ENCODE measurements at places on chromosomes 12 and 14.

DNA sequence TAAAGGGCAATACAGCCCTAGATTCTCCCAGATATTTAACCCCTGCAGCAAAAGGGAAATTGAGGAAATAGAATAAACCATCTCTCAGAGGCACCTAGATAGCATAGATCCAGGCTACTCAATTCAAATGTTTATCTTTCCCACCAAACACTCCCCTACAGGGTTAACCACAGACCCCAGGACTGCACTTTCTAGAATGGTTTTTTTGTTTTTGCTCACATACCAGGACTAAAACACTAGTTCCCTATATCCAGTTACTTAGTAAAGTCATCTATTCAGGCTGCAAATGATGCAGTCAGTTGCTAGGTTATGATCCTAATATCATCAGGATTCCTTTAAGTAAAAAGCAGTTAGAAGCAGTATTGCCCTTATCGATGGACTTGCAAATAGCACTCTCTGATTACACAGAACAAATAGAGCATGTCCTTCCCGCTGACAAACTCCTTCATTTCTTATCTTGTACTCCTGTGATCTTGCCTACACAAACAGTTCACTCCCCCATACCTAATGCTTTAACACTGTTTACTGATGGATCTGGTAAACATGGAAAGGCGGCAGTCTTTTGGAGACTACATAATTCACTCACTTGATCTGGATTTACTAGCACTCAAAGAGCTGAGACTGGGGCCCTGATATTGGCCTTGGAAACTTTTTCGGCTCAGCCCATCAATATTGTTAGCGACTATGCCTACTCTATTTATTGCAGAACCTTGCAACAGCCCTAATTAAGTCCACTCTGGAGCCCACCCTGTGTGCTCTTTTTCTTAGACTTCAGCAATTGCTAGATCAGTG, 257.2 kb upstream of the DIO2 start:
- no peak for DNase-seq

DNA sequence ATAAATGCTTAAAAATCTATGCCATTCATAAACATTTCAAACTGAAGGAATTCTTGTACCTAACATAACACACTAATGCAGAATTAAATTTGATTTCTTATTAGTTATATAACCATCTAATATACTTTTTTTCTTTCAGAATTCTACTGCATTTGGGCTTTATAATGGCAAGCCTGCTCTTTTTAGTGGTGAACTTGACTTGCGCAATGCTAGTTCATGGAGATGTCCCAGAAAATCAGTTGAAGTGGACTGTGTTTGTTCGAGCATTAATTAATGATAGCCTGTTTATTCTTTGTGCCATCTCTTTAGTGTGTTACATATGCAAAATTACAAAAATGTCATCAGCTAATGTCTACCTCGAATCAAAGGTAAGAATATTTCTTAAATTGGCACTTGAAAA, 47.3 kb downstream of the GPR137C start:
- DNase-seq = no peak

DNA sequence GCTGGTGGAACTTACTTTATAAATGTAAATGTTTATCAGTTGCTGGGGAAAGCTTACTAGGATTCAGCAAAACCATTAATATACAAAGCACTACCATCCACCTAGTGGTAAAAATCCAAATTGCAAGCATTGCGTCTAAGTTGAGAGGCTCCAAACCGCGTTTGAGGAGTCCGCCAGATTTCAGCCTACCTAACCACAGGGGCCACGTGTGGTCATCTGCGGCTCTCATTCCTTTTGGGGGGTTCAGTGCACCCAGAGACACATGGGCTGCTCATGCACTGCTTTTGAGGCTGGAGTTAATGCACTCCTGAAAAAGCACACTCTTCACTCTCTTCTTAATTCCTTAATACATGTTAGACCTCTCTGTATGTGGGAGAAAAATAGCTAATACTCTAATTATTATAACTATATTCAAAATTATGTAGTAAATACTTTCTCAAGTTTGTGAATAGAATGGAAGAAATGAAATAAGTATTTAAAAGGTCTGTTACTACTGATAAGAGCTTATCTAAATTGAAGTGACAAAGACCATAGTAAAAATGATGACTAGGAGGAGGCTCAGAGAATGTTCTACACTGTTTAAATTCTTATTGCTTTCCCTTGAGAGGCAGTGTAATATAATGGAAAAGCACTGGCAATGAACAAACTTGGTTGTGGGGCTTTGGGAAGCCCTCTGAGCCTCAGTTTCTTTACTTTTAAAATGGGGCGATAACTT, 41.4 kb upstream of the MANSC4 start:
- DNase-seq = peak; percentile 72

- DNase-seq = no peak
These were observed 104.2 kb upstream of the AMN1 start for GRCh38 chr12:31832740-31833729.

DNA sequence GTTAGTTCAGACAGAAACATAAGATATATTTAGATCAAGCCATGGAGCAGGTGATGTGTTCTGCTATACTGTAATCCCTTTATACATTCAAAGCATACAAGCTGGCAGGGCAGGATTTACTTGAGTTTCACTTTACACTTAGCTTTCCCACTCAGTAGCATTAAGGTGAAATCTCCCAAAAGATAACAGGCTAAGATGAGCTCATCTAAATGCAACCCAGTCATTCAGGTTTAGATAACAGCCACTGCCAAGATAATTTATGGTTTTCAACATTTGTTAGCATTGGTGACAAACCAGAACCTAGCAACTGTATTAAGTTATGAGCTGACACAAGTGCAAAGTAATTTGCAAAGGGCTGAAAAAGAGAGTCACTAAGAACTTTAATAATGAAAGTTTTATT, 925.1 kb upstream of the ATXN7L3B start:
- no peak for DNase-seq

DNA sequence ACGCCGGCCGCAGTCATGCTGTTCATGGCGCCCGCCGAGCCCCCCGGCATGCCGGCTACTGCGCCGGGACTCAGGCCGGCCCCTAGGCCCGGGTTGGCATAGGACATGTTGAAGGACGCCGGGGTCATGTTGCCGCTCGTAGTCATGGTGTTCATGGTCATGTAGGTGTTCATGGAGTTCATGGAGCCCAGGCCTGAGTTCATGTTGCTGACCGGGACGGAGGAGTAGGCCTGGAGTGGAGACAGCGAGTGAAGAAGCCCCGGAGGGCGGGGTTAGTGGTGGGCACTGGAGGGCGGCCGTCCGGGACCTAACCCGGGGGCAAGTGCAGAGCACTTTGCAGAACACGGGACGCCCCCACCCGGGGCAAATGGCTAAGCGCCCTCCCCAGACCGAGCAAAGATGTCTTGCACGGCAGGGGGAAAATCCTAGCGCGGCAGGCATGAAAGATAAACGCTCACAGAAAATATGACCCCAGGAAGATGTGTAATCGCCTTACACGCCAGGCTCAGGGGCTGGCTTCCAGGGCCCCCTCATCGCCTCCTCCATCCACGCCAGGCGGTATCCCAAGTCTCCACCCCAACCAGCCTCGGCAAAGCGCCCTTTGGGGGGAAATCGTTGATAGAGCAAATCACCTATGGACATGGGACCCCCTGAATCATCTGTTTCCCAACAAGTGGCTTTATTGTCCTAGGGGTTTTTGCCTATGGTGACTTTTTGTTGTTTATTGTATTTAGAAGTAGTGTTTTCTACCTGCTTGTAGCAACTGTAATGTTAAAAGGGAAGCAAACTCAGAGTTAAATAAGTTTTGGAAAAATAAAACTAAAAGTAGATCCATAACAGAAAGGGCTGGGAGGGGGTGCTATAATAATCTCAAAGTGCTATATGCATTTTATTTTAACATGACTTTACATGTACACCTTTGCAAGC, 2.3 kb downstream of the FOXA1 start:
- no peak for DNase-seq

DNA sequence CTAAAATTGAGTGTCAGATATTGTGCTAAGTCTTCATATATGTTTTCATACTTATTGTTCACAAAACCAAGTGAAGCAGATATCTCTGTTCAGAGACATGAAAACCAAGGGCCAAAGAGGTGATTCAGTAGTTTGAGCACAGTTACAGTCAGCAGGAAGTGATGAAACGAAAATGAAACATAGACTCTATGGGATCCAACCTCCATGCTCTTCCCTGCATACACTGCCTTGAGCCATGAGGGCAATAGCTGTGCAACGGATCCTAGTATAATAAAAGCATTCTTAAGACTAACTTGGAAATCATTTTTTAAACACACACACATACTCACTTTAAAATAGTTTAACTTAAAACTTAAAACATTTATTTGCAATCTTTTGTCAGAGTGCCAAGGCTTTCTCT, 27.9 kb downstream of the ESR2 start:
- DNase-seq = peak; percentile 18

Measured in AG08395 (cell line).